ENCODE measurements at places on chromosomes 13 and 19.

GRCh38 chr19:3034656-3035541 lies 5.8 kb upstream of the TLE2 start:
- DNase-seq: no peak

- no peak for DNase-seq
These were observed 45.1 kb downstream of the DCLK1 start for GRCh38 chr13:36086117-36086516.

DNA sequence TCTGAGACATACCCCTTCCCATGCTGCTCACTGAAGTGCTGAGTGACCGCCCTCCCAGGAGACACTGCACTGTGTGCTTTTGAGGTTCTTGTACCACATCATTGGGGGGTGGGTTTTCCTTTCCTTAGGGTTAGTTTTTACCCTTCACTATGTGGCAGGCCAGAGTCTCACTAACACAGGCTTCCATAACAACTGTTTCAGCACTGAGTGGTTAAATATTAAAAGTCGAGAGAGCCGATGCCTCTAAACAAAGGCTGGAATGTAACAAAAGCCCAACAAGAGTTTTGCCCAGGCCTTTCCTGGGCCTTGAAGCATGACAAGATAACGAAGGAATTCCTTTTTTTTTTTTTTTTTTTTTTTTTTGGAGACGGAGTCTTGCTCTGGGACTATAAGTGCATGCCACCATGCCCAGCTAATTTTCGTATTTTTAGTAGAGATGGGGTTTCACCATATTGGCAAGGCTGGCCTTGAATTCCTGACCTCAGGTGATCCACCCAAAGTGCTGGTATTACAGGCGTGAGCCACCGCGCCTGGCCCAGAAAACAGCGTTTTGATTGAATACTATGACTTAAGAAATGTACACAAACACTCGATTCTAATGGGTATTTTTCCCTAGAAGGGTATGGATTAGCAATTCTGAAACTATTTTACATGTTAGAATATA lies 46.5 kb downstream of the ZNF823 start:
- DNase-seq: no peak

GRCh38 chr19:54248016-54248601 lies 5.5 kb upstream of the LILRA6 start:
- DNase-seq: no peak

DNA sequence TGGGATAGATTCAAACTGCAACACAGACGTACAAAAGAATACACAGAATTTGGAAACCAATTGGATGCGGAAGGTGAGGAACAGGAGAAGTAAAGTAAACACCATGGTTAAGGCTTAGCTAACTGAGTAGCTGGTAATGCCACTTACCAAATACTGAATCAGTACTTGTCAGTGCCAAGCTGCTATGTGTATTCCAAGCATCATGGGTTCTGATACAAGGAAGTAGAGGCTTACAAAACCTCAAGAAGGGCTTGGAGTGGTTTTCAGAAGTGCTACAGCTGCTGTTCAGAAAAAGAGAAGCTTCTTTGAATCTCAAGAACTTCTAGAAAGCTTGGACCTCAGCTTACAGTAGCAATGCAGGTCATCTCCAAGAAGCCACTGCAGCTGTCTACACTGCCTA lies 35.9 kb upstream of the DCT start:
- no peak for DNase-seq

DNA sequence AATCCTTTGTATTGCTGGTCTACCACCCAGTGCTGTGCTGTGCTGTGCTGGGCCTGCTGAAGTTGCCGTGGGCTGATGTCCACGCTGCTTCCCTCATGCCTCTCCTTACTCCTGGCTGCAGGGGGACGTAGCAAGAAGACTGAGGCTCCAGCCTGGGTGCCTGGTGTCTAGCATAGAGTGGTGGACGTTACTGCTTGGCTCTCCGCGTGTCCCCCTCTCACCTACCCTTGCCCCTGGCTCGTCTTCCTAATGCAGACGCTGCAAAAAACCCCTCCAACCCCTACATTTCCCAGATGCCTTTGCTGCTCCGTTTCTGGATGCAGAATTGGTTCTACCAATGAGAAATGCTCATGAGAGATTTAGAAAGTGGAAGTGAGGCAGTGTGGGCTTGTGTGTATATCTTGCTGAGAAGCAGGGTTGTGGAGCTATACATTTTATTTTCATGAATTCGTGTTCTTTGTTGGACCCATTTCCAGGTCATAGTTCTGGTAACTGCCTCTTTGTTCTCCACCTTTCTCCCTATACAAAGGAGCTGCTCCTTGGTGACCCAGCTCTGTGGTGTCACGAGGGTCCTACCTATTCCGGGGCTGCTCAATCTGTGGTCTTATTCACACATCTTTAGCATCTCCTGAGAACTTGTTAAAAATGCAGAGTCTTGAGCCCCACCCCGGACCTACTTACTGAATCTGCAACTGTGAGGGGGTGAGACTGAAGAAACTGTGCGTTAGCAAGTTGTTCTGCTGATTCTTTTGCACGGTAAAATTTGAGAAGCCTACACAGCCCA lies 7.9 kb upstream of the DENND1C start:
- DNase-seq: no peak

DNA sequence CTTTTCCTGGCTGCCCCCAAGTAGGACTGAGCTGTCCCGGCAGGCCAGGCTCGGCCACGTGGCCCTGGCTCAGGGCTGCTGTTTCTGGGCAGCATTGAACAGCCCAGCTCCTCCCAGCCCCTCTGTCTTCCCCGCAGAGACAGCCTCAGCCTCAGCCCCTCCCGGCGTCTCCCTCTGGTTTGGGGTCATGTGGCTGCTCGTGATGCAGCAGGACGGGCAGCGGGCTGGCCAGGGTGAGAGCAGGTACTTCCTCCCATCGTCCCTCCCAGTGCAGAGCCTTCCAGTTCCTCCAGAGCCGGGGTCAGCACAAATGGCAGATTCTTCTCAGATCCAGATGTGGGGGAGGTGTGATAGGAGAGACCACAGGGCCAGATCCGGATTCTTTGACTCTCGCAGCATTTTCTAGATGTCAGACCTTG lies 114.6 kb downstream of the KDM4B start:
- DNase-seq: no peak

- DNase-seq: no peak
These were observed 38.8 kb upstream of the IGFL4 start for GRCh38 chr19:46079576-46079975.

GRCh38 chr19:10625003-10625761 lies at the start of gene SLC44A2:
SLC44A2 (plus strand) TSS chr19:10625553; CDS start chr19:10625634, 81 bp downstream.
- peak; percentile 91 for DNase-seq

DNA sequence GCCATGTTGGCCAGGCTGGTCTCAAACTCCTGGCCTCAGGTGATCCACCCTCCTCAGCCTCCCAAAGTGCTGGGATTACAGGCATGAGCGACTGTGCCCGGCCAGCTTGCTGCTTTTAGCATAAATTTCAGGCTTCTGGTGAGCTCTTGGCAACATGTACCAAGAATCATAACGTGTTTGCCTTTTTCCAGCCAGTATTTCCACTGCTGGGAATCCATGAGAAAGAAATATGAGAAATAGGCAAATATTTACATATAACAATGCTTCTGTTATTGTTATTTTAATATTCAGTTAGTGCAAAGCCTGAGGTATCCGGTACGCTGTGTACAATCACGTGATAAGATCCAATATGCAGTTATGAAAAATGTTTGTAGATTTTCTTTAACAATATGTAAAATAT lies 29.2 kb upstream of the CERS4 start:
- DNase-seq: no peak

GRCh38 chr13:75825594-75825993 lies 189.5 kb downstream of the LMO7 start:
- no peak for DNase-seq

DNA sequence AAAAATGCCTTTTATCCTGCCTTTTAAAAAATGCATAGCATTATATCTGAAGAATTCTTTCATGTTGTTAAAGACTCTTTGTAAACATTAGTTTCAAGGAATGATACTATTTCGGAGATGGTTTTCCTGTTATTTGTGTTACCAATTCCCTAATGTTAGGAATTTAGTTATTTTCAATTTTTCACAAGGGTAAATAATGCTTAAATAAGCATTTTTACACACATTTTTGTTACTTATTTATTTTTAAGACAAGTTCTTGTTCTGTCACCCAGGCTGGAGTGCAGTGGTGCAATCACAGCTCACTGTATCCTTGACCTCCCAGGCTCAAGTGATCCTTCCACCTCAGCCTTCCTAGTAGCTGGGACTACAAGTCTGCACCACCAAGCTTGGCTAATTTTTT lies 49.0 kb downstream of the RGCC start:
- DNase-seq: no peak

DNA sequence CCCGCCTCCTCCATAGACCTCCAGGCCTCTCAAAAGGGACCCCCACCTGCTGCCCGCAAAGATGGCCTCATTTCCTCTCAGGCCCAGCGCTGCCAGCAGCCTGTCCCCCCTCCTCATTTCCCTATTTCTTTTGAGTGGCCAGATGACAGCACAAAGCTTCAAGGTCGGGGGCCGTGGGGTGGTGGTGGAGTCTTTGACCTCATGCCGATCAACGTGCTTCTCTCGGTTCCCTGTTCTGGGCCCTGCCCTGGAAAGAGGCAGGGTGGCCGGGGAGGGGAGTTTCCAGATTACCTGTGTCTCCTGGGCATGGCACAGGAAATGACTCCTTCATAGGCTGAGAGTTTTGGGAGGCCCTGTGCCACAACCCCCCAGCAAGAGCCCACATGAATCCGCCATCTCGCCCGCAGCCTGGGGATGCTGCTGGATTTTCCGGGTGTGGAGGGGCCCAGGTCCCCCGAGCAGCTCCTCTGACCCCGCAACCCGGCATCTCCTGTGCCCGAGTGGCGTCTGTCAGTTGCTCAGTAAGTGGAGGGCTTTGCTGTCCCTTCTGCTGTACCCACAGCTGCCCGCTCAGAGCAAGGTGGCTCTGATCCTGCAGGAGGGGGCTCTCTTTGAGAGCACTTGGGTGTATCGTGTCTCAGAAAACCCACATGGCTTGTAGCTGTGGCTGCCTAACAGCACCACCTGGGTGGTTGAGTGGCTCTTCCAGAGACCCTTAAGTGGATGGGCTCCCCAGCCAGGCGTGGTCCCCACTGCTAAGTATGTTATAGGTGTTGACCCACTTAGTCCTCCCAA lies 139.4 kb downstream of the SIPA1L3 start:
- DNase-seq: no peak

DNA sequence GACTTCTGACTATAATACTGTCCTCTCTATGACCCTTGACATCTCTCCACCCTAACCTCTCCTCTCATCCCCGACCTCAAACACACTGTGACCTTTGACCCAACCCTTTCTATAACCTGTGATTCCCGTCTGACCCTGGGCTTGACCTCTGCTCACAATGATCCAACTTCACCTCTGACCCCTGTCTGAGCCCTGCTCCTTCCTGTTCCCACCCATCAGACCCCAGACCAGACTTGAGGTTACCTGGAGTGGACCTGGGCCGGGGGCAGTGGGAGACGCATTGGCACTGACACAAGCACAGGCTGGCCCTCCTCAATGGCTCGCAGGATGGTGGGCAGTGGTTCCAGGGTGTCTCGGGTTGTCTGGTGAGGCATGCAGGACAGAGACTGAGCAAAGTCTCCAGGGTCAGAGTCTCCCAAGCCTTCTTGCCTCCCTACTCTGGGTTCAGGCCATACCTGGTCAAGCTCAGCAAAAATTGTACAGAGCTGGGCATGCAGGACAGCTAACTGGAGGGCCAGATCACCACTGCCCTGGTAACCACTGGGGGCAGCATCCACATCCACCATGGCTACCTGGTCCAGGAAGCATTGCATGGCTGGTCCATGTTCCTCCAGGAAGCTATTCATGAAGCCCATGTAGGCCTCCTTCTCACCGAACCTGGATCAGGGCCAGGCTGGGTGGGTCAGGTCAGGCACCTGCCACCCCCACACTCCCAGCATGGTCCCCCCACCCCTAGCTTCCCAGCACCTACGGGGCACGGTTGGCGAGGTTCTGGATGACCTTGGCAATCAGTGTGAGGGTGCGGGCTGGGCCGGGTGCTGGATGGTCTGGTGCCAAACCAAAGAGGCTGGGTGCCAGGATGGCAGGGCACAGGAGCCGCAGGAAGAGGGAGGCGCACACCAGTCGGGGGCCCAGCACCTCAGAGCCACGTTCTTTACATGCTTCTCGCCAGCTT lies 4.4 kb upstream of the WIZ start:
- DNase-seq: peak; percentile 74

DNA sequence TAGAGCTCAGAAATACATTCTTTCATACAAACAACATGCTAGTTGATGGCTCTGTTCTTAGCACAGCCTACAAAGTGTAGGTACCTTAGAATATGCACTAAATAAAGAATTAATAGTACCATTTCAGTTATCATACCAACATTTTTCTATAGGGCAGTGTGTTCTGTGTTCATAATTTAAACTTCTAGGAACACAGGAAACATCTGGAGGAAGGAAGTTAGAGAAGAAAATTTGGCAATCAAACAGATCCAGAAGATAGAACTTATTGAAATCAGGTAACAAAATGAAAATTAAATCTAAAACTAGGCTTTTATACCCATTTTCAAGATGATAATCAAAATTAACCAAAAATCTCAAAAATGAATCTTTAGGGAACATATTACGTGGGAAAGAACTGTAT lies 527.5 kb downstream of the DCT start:
- DNase-seq: no peak

DNA sequence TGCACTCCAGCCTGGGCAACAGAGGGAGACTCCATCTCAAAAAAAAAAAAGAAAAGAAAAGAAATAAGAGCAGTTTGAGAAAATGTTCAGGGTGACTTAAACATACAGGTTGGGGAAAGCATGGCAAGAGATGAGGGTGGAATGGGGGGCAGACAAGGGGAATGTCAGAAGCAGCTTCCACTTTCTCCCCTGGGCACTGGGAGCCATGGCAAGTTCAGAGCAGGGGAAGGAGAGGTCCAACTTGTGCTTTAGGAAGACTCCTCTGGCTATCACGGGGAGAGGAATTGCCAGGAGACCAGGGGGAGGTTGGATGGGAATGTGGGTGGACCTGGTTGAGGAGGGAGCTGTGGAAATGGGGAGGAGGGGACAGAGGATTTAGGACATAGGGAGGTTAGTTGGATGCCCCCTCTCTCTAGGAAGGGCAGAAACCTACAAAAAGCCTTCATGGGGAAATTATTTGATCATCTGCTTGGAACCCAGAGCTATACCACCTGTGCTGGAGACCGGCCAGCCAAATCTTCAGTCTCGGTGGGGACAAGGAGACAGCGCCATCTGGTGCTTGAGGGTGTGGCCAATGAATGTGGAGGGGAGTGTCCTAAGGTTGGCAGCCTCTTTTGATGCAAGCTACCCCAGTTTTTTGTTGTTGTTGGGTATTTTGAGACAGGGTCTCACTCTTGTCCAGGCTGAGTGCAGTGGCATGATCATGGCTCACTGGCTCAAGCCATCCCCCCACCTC lies 7.3 kb upstream of the STRN4 start:
- DNase-seq: no peak

DNA sequence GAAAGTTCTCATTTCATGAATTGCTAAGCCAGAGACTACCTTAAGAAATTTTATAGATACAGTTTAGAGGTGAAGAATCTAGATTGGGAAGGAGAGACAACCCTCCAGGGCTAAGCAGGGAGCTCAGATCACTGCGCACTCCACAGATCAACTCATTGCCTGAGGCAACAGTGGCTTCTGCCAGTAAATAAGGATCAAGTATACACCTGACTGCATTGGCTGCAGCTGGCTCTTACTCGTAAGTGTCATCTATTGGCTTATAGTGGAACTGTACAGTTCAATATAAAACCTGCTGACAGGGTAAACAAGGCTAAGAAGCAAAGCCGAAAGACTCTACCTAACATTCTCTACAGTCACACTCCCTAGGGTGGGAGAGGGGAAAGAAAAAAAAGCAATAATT lies 18.0 kb upstream of the C1QTNF9B start:
- no peak for DNase-seq

Data from H54 (cell line).